ENCODE measurements at places on chromosomes 12 and 14.

GRCh38 chr12:28355161-28355560, 164.9 kb downstream of the CCDC91 start:
- DNase-seq: no peak

- DNase-seq: no peak
Measured at GRCh38 chr14:105375635-105376057, 22.7 kb upstream of the TEX22 start.

DNA sequence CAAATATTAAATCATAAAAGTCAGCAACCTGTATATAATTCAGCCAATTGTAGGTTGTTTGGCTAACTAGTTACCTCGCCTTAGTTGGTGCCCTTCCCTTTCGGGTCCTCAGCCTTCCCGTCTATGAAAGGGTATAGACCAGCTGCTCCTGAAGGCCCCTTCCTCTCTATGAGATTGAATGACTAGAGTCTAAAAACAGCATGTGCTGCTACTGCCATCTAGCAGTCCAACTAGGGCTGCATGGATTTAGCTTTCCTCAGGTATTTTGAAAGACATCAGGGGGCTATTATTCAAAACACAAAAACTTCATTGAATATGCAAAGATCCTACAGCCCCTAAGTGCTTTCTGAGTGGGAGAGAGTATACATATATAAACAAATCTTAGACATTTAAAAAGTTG, 37.0 kb upstream of the TMEM263 start:
- no peak for DNase-seq

GRCh38 chr12:120194226-120194533, 335 bp downstream of the GCN1 start:
- no peak for DNase-seq

DNA sequence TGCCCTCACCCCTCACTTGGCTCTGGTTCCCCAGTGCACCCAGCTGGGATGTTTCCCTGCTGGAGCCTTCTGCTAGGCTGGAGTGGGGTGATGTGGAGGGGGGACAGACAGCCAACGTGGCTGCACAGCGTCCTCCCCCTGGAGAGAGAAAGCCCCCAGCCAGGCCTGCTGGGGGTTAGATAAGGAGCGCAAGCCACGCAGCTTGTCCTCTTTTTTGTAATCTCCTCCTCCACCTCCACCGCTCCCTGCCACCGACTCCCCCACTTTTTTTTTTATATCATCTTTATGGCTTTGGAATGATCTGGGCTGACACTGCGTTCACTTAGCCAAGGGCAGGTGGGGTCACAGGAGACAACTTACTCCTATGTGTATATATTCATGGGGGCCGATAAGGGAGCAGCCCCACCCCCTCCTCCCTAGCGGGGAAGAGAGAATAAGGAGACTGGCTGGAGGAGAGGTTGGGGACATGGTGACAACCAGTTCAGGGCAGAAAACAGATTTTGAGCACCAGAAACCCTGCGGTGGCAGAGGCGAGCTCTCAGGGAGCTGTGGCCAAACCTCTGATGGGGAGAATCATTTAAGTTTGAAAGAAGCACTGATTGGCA, 169.9 kb upstream of the LHX5 start:
- no peak for DNase-seq

DNA sequence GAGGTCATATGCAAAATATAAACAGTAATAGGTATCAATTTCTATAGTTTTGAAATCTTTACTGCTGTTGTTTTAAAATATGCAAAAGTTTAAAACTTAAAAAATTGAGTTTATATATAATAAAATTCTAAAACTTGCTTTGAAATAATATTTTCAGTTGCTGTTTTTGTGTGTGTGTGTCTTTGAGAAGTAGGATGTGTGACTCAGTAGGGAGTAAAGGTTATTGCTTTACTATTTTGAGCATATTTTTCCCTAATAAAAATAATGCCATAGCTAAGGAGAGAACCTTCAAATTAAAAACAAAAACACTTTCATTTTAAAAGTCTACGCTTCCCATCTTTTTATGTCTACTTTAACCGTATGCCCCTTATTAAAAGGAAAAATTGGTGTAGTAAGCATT, 238.1 kb downstream of the FBXL14 start:
- no peak for DNase-seq

DNA sequence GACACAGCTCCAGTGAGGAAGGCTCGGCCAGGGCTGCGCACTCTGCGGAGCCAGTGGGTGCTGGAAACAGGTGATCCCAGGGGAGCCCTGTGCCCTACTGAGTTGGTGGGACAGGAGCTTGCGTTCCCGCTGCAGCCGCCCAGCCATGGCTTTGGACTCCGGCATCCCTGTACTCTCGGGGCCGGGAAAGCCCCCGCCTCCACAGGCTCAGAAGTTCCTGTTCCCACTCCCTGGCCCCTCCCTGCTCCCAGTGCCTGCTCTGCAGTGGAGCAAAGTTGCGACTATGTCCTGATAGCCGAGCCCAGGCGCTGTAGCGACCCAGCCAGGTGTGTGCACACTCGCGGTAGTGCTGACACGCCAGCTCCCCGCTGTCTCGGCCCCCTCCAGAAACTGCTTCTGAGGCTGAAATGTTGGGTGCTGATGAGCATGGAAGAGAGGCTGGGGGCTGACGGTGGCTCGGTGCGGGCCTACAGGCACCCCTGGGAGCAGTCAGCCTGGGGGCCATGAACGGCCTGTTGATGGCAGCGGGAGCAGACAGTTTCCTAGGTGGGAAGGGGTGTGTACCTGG, 344.6 kb upstream of the MGAT4C start:
- no peak for DNase-seq

- no peak for DNase-seq
Measured at GRCh38 chr12:69258655-69259054, 19.3 kb downstream of the CPSF6 start.

GRCh38 chr14:81517798-81518398, 15.8 kb downstream of the SEL1L start:
- DNase-seq: no peak

DNA sequence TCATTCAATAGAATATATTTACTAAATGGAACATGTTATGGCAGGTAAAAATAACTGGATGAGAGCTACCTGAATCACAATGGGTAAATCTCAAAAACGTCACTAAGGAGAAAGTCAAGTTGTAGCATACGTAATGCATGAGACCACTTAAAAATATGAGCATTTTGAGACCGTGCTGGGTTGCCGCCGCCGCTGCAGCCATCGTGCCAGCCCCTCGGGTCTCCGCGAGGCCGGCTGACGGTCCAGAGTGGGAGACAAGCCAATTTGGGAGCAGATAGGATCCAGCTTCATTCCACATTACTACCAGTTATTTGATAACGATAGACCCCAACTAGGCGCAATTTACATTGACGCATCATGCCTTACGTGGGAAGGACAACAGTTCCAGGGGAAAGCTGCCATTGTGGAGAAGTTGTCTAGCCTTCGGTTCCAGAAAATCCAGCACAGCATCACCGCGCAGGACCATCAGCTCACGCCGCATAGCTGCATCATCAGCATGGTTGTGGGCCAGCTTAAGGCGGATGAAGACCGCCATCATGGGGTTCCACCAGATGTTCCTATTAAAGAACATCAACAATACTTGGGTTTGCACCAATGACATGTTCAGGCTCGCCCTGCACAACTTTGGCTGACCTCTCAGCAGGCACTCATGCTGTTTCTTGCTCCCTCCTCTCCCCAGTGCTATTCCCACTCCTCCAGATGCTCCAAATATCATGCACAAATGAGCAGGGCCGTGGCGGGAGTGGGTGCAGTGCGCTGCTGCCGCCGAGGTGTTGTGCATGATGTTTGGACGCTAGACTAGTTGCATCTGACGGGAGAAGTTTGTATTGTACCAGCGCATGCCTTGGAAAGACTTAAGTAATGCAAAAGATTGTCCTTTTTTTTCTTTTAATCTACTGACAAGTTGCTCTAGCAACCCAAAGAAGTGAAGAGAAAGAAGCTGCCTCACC, 6.3 kb upstream of the BRMS1L start:
- DNase-seq: no peak

- DNase-seq: no peak
Measured at GRCh38 chr12:6345319-6346091, 3.6 kb upstream of the TNFRSF1A start.

- DNase-seq: no peak
Measured at GRCh38 chr12:29710104-29710503, 73.6 kb downstream of the TMTC1 start.

GRCh38 chr12:42756841-42757623, 167.5 kb upstream of the PRICKLE1 start:
- no peak for DNase-seq

DNA sequence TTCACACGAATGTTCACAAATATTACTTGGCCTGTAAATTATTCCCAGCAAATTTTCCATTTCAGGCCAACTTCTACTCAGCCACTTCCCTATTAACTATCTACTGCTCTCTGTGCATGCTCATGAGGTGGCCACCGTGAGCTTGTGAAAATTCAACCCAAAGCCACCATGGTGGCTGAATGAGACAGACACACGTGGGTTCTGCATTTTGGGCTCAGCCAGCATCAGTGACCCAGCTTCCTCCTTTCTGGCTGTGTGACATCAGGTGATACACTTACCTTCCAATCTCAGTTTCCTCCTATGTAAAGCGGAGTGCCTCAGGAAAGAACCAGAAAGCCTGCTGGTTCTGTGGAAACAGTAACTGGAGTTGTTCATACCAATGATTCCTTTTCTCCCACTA, 175.8 kb downstream of the FOXN3 start:
- DNase-seq: no peak

GRCh38 chr14:42353315-42353714, 746.6 kb downstream of the LRFN5 start:
- DNase-seq: no peak

GRCh38 chr12:56321027-56321426, 5.2 kb upstream of the CNPY2 start:
- DNase-seq: no peak

DNA sequence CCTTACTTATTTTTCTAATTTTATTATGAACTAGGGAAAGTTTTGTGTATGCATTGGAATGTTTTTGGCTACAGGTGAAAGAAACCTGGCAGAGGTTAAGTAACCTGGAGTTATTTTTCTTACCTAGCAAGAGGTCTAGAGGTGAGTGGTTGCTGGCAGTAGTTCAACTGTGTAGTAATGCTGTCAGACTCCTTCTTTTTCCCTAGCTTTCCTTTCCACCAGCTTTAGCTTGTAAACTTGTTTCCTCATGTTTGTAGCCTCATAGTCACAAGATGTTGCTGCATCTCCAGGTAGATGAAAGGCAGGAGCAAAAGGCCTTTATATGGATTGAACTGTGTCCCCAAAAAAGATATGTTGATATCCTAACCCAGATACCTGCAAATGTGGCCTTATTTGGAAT, 105.1 kb upstream of the AMIGO2 start:
- no peak for DNase-seq

DNA sequence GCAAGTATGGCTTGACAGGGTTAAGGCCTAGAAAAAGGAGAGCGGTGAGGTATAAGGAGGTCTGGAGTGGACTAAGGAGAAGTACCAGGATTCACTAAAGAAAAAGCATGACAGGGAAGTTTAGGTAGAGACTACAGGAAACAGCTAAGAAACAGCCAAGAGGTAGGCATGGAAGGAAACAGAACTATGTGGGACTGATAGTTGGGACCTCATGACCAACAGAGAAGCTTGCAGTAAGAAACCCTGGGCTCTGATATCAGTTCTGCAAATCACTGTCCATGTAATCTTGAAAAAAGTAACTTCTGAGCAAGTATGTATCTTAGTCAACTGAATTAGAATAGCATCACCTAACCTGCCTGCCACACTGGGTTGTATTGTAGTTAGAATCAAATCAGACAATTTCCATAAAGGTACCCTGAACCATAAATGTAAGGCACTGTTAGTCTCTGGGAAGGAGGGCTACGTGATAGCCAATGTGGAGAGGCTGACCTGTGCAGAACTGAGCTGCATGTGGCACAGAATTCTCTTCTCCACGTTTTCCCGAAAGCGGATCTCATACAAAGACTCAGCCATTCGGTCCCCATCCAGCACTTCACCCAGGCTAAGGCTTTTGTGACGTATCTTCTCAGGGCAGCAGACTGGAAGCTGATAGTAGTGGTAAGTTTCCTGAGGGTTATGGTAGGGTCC, 912 bp downstream of the TM9SF1 start:
- no peak for DNase-seq

DNA sequence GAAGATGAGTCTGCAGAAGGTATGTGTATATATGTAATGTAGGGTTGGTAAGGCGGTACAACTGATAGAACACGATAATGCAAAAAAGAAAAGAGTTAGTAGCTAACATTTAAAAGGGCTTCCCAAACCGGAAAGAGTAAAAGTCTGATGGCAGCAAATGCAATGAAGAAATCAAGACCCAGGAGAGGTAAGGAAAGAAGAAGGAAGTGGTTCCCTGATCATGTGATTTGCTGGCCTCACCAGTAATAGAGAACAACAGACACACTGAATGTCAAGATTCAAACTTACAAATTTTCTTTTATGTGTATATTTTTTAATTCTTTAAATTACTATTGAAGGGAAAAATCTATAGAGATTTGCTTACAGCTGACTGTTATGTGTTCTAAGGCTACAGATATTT, 18.4 kb downstream of the ZFC3H1 start:
- DNase-seq: no peak

- no peak for DNase-seq
Measured at GRCh38 chr12:123108682-123109066, 42.2 kb downstream of the PITPNM2 start.

- DNase-seq: no peak
Measured at GRCh38 chr14:21398901-21399300, 15.1 kb upstream of the SUPT16H start.

DNA sequence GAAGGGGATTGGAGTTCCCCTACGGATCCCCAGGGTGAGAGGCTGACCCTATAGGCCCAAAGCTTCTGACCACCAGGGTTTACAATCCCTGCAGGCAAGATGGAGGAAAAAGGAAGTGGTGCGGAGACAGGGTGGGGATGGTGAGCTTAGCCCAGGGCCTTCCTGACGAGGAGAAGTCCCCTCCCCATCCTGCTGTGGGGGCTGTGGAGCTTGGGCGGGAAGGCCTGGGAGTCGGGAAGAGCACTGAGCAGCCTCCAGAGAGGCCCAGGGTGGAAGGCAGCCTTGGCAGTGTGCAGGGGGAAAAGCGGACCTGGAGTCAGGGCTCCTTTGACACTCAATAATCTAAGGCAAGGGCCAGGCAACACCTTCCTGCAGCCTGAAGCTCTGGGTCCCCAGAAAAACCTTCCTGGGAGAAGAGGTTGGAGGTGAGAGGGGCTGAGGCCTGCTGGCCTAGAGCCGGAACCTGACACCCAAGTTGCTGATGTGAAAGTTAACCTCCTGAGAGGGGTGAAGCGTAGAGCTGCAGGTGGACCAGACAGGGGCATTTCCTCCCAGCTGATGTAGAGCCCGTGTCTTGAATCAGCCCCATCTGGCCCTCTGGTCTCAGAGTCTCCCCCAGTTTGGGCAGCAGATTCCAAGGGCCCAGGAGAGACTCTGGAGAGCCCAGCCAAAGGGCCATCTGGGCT, 6.0 kb downstream of the HDAC7 start:
- no peak for DNase-seq

GRCh38 chr12:113359133-113359938, 949 bp downstream of the PLBD2 start:
- no peak for DNase-seq

- DNase-seq: peak; percentile 71
Measured at GRCh38 chr12:122895704-122896636, at the start of gene VPS37B. Gene VPS37B (minus strand): TSS chr12:122896124. CDS start chr12:122896062, 62 bp downstream.

Data from activated CD4-positive, CD25-positive, alpha-beta regulatory T cell (primary cell).